Uterus (tissue), 4 donors: ENCODE measurements at places on chromosomes 5 and 9. TPM values are rescaled to one million over a fixed set of nuclear protein-coding genes. Genes with fewer than 3 reads are reported as not detected.

SPATA6L gene
- total RNA-seq, result 5.0 TPM

FAM200C gene
- total RNA-seq, result 10.3 TPM

FSD1L gene
- 8.4 TPM for total RNA-seq

SPATA9 gene
- total RNA-seq, result not detected

PCDHGB2 gene
- 5.9 TPM for total RNA-seq

KCNN2 gene
- total RNA-seq, result 1.8 TPM

RPS23 gene
- 2,255 TPM for total RNA-seq

TNFSF15 gene
- total RNA-seq, result not detected

FST gene
- total RNA-seq, result 7.6 TPM

TAF11L13 gene
- not detected for total RNA-seq

- DNase-seq, result peak; percentile 21
These were observed 93.2 kb downstream of the ZFAND5 start for GRCh38 chr9:72271613-72272478.

DNA sequence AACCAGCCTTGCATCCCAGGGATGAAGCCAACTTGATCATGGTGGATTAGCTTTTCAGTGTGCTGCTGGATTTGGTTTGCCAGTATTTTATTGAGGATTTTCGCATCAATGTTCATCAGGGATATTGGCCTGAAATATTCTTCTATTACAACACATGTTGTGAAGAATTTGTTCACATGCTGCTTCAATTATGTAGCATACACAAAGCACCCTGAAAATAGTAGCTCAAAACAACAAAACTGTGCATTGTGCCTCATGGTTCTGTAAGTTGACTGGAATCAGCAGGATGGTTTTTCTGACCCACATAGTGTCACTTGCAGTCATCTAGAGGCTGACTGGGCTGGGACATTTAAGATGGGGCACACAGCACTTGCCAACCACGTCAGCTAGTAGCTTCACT, 193.9 kb downstream of the SYK start:
- no peak for DNase-seq

DNA sequence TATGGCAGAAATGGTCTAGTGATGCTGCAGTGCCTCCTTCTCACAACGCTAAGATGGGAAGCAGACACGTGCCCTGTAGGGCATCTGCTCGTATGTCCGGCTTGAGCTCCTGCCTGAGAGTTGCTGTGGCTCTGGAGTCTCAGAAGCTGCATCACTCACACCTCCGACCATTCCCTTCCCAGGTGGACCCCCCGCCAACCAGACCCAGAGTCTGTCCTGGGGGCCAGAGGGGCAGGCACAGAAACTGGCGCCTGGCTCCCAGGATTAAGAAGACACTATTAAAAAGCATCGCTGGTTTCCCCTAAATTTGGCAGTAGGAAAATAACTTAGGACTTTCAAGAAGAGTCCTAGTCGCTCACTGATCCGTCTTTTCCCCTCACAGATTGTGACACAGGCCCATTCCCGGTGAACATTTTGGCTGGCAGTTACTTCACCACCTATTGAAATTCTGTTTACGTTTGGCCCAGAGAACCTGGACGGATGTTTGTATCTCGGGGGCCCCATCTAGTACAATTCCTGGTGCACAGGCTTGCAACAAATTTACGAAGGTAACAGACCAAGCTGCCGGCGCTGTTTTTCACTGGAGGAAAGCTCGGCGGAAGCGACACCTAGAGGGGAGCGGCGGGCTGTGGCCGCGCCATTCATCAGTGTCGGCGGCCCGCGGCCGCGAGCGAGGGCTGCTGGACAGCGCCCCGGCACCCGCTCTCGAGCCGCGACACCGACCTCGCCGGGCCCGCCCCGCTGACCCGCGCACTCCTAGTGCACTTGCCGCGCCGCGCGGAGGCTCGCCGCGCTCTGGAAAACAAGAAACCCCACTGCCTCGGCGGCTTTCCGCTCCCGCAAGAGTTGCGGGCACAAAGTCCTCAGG, 1.6 kb downstream of the FSTL4 start:
- peak; percentile 21 for DNase-seq

- DNase-seq, result no peak
These were observed 54.8 kb upstream of the SGCD start for GRCh38 chr5:156272139-156272538.

GRCh38 chr5:5767286-5767928, 344.9 kb downstream of the ICE1 start:
- DNase-seq, result no peak

GRCh38 chr9:125534971-125535701, 171.9 kb downstream of the MAPKAP1 start:
- no peak for DNase-seq

DNA sequence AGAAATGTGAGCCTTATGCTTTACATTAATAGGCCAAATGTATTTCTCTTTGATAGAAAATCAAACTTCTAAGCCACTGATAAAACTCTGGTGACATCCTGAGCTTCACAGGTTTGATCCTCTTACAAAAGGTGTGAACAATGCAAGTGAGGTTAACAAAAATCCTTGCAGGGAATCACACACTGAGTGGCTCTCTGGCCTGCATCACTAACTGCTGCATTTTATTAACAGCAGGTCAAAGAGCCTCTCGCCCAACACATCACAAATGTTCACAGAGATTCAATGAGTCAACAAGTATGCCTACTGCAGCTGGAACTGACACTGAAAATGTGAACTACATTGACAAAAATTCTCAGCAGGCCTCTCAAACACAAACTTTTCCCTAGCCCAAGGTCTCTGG, 122.3 kb downstream of the SEMA5A start:
- DNase-seq, result no peak

DNA sequence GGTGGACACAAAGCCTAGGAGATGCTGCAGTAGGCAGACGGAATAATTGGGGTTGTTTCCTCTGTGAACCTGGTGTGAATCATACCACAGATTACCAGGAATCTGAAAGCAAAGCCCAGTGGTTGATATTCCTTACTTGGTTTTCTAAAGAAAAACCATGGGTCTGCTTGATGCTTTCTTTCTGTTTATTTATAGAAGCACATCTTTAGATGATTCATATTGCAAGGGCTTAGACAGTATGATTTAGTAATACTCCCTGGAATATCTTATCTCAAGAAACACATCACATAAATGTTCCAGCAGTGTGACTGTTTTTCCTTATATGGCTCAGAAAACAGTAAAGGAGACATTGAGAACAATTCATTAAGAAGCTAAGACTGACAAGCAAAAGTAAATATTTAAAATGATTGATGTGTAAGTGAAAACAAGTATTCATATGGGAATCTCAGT, 623.3 kb downstream of the RAB3C start:
- DNase-seq, result no peak

- no peak for DNase-seq
These were observed 276.1 kb downstream of the TAF11L14 start for GRCh38 chr5:17910318-17910717.

DNA sequence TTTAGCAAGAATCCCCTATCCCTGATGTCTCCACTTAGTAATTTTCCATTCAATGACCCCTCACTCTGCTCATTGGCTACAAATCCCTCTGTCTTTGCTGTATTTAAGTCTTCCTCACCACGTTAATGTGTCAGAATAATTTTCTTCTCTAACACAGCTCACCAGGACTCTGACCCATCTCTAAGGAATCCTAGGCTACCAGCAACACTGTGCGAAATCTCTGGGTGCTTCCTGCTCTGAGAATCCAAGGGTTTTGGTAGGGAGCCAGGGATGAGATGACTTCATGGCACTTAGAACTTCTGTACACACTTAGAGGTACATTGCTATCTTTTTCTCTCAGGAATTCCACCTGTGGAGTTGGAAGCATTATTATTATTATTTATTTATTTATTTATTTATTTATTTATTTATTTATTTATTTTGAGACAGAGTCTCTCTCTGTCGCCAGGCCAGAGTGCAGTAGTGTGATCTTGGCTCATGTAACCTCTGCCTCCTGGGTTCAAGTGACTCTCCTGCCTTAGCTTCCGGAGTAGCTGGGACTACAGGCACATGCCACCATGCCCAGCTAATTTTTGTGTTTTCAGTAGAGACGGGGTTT, 53.5 kb downstream of the FOXI1 start:
- DNase-seq, result no peak

GRCh38 chr5:158640593-158640980, 459.1 kb downstream of the EBF1 start:
- DNase-seq, result peak; percentile 16

- DNase-seq, result no peak
These were observed 163.0 kb upstream of the CCDC152 start for GRCh38 chr5:42593591-42593990.
